ENCODE measurements at places on chromosomes 12 and 14.

GRCh38 chr12:67451206-67451605, 182.0 kb downstream of the CAND1 start:
- DNase-seq = no peak

GRCh38 chr14:22185191-22185590, 403.8 kb downstream of the DAD1 start:
- DNase-seq = no peak

DNA sequence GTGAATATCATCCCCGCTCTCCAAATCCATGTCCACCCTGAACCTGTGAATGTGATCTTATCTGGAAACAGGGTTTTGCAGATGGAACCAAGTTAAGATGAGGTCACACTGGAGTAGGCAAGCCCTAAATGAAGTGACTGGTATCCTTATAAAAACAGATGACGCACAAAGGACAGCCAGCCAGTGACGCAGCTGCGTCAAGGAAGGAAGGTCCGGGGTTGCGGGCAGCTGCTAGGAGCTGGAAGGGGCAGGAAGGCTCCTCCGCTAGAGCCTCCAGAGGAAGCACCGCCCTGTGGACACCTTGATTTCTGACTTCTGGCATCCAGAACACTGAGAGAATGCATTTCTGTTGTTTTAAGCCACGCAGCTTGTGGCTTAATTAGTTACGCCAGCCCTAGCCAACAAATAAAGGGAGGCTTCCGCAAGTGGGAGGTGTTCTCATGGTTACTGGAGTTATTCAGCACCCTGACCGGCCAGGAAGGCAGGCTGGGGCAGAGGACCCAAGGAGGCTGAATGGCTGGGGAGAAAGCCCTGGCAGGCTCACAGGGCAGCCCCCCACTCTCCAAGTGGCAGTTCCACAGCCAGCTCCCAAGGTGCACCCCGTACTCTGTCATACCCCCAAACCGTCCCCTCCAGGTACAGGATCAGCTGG, 127.6 kb upstream of the NCOR2 start:
- DNase-seq = no peak

GRCh38 chr12:26319511-26319910, 124.1 kb downstream of the SSPN start:
- DNase-seq = no peak

DNA sequence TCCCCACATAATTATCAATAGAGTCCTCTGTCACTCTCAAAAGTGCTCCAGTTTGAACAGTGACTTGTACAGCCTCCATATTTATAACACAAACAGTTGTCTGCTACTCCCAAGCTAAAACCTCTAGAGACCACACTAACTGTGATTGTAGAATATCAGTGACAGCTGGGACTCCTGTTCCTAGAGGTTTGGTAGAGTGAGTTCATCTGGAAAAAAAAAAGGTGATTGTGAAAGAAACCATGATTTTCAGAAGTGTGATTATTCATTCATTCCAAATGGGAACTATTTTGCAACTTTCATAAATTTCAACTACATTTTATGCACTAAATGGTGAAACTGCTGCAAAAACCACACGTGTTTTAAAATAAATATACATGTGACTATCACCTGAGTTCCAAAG, 128.0 kb upstream of the PLXNC1 start:
- DNase-seq = no peak

DNA sequence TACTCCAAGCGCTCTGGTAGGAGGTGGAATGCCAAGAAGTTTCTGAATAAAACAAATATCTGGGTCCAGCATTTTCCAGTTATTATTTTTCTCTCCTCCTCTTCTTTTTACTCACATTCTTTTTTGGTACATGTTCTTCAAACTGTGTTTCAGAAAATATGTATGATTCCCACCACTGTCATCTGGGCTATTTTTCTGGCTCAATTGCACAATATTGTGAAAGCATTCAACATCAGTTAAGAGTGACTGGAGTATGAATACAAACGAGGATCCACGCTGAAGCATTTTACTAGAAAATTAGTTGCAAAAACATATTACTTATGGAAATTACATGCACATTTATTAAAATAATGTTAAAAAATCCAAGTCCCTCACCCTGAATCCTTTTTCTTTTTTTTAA, 61.5 kb downstream of the KCNMB4 start:
- DNase-seq = no peak

DNA sequence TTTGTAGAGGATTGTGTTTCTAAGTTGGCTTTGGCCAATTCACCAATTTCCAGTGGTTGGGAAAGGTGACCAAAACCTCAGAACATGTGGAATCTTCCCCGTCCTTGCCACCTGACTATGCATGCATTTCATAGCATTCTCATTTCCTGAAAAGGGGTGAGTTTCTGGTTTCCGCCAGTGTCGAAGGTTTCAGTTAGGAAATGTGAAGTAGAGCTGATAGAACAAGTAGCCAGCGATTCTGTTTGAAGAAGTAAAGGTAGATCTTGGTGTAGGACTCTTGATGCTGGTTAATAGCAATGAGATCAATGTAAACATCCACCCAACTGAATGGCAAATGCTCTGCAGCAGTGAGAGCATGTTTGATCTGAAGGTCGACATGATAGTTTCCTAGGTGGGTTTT, 15.9 kb downstream of the SMOC1 start:
- no peak for DNase-seq

DNA sequence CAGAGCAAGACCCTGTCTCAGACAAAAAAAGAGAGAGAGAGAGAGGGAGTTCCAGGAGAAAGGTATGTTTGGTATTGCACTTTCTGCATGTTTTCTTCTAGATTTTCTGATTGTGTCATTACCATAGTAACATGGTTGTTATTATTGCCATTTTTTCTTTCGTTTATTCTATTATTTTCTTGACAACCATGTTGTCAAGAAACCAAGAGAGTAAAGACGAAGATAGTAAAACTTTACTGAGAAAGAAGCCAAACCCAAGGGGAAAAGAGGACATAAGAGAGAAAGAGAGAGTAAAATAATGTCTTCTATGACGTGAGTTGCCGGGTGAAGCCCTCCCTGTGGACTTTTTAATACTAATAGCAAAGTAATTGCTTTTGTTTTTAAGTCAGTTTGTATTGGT, 1186.0 kb upstream of the SEL1L start:
- no peak for DNase-seq

GRCh38 chr12:125050446-125050845, 14.8 kb upstream of the AACS start:
- DNase-seq = no peak

DNA sequence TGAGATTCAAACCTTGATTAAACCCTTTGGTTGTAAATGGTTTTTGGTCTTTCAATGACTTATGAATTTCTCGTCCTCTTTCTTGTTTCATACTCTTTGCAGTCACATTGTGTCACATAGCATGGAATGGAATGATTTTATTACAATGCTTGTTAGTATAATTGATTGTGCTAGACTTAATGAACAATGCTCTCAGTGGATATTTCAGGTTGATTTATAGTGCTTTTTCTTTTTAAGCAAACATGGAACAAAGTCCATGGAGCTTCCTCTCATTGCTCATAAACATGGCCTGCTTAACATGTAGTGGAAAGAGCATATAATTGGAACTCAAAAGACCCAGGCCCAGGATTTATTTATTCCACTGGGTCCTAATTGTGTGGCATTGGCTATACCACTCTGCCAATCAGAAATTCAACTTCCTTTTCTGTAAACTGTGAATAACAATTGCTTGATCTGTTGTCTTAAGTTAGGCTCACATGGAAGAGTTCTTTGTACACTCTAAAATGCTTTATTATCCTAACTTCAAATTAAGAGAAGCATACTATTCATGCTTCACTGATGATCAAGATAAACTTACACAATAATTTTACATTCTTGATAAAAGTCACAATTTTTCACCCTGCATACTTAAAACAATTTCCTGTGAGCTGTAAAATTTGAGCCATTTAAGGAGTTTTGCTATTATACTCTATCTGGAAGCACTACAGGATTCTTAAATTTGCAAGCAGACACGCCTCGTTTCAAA, 370.5 kb upstream of the PDE3A start:
- no peak for DNase-seq

DNA sequence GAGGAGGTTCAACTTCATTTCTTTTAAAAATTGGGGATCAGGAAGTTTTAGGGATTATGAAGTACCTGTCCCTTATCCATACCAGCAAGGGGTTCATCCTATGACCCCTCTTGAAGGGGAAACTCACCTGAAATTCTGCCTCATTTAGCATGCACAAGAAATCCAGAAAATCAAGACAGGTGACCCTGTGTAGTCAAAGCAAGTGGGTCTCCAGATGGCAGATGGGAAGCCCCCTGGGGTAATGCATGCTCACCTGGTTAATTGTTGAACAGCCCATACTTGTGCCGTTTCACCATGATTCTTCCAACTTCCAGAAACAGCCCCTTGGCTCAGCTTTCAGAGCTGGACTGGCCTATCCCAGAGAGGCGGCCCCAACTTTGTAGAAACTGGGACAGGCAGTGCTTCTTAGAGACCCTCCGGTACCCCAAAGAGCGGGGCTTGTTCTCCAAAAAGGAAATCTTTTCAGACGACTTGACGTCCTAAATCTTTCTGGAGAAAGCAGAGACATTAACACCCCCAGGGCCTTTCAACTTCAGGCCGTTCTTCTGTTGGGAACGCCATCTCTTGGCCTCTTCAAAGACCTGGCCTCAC, 66.3 kb upstream of the ESRRB start:
- no peak for DNase-seq

DNA sequence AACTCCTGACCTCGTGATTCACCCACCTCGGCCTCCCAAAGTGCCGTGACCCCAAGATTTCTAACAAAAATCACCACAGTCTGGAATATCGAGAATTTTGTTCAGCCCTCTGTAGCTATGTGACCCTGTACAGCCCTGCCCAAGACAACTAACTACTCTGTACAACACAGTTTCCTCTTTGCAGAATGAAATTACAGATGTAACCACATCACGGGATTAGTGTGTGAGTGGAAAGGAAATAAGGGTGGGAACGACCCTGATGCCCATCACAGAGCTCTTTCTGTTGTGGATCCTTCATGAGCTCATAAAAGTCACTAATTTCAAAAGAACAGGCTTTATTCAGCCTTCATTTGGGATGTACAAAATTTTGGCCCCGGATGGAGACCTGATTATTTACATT, 50.5 kb upstream of the KRR1 start:
- no peak for DNase-seq

DNA sequence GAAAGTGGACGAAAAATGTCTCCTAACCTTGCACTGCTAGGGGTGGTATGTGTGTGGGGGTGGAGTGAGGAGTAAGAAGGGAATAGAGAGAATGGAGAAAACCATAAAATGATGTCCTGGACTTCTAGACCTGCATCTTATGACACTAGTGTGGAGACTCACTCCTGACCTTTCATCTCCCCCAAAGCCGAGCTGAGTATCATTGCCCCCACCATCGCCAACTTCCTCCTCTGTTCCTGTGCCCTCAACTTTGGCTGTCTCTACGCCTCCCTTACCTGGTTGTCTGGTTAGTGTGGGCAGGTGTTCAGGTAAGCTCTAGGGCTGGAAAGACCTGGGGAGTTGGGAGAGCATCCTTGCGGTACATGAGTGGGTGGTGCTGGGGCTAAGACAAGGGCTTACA, 4.5 kb upstream of the KLHL33 start:
- no peak for DNase-seq

DNA sequence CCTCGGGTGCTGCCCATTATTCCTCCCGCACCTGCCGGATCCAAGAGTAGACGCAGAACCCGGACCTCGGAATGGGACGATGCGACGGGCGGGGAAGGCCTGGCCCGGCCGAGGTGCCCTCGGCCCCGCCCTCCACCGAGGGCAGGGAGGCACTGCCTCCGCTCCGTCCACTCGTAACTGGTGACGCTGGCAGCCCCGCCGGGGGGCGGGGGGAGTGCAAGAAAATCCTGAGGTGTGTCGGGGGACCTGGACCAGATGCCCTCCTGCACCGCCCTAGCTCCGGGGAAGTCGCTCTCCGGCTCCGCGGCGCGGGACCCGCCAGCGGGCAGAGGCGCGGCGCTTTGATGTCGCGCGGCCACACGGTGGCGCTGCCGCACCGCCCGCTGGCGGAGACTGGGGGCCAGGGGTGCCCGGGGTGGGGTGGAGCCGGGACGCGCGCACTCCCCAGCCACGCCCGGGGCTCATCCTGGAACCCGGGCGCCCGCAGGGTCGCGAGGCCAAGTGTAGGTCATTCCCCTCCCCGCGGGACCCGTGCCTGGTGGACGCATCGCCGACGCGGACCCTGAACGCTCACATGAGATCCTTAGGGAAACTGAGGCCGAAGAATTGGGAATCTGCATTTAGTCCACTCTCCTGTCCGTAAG, 202.8 kb downstream of the TTC8 start:
- peak; percentile 53 for DNase-seq

DNA sequence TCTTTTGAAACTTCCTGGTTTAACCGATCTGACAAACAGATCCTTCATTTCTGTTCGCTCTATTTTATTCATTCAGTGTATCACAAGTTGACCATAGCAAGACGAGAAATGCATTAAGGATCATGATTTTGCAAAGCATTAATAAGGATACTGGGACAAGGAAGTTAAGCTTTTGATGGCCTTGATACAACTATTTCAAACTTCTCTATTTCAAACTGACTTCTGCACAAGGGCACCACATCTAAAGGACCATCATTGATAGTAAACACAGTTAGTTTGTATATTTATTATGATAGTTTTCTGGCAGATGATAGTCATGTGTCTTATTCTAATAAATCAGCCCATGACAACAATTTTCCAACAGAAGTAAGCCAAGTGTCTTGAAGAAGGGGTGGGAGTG, 25.8 kb upstream of the PLXNC1 start:
- no peak for DNase-seq

DNA sequence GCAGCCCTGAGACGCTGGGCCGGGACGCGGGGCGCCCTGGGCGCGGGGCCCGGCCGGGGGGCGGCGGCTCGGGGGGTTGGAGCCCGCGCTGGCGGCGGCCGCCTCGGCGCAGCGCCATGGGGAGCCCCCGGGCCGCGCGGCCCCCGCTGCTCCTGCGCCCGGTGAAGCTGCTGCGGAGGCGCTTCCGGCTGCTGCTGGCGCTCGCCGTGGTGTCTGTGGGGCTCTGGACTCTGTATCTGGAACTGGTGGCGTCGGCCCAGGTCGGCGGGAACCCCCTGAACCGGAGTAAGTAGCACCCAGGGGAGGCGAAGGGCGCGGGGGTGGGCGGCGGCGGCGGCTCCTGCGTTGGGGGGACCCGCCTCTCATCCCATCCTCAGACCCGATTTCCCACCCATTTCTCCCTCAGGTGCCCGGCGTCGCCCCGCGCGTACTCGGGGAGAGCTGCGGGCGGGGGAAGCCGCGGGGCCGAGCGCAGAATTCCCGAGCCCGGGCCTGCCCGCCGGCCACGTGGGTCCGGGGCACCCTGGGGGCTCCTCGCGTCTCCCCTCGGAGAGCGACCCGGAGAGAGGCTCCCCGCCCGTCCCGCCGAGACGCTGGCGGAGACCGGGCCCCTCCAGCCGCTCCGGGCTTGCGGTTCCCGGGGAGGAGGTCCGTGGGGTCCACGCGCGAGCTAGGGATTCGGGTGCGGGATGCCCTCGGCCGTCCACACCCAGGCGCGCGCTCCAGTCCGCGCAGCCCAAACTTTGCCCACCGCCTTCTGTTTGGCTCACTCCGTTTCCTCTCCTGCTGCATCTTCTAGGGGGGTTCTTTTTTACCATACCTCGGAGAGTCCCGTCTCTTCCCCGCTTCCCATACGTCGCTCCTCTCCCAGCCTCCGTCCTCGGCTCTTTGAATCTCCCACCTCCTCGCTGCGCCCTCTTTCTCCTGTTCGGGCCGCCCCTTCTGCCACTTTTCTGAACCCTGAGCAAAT, 807 bp downstream of the B4GALNT3 start:
- no peak for DNase-seq

Measured in stimulated activated CD8-positive, alpha-beta memory T cell treated with anti-CD3 and anti-CD28 coated beads, Interleukin-15, amount 100 ng/mL, for 24 hours (primary cell).